ENCODE measurements at places on chromosomes 1 and 21. TPM values are rescaled to one million over a fixed set of nuclear protein-coding genes. Genes with fewer than 3 reads are reported as not detected.

DNA sequence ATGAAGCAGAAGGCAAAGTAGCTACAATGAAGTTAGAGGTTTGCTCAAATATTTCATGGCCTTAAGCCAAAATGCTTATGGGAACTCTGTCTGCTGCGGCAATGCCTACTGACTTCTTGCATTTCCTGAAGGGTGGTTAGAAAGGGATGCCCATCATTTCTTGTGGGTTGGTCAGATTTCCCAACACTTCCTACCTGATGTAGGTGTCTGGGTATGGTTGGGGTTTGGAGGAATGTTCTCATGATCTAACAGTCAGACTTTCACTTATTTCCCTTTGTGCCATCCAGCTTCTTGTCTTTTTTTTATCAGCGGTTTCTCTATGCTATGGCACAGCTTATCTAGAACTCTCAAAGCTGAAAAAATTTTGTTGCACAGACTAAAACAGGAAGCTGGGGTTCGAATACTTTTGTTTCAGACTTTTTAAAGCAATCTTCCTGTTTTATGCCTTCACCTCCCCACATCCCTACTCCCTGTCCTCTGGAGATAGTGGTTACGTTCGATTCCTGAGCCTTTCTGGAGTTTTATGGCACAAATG is 307.7 kb downstream of the USP25 start:
- no peak for DNase-seq

- DNase-seq: no peak
Observed at GRCh38 chr1:89602871-89603404, 30.0 kb upstream of the LRRC8C start.

The CFHR4 gene
- total RNA-seq: not detected

The SHISAL2A gene
- not detected for total RNA-seq

The HSD11B1 gene
- 33.3 TPM for total RNA-seq

Data from fibroblast of the aortic adventitia (primary cell).